Islet precursor cell (in vitro differentiated cells): ENCODE measurements at places on chromosomes 5 and 9.

GRCh38 chr9:37540634-37541033 lies 35.5 kb downstream of the FBXO10 start:
- DNase-seq = no peak

GRCh38 chr5:177260961-177261360 lies 42.6 kb downstream of the RAB24 start:
- DNase-seq = no peak

GRCh38 chr5:126446498-126447224 lies 23.5 kb downstream of the GRAMD2B start:
- DNase-seq = no peak

DNA sequence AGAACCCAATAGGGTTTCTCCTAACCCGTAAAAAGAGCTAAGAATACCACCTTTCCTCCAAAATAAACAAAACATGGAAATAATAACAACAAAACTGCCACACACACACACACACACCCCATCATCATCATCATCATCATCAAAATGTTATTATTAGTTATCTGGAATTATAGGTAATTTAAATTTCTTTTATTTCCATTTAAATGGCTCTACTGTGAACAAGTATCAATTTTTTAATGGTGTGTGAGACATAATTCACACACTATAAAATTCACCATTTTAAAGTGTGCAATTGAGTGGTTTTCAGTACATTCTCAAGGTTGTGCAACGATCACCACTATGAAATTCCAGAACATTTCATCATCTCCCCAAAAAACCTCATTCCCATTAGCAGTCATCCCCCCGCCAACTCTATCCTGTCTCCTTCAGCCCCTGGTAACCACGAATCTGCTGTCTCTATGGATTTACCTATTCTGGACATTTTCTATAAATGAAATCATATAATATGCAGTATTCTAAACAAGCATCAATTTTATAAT lies 172.7 kb downstream of the ROR2 start:
- DNase-seq = no peak

GRCh38 chr5:60177596-60177995 lies 284.1 kb upstream of the PDE4D start:
- DNase-seq = no peak

DNA sequence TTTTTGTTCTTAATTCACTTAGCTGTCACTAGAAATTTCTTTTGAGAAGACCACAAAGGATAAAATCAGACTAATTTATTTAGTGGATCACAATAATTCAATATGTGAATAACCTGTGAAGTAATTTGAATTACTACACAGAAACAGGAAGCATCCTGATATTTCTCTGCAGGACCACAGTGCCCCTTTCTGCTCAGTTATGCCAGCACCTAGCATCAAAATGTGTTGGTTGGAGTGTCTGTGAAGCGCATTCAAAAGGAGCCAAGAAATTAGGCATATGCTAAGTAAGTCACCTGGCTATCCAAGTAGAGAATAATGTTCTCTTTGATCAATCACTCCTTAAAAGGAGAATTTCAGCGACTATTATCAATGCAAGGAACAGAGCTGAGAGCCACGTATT lies 187.5 kb downstream of the SLC12A2 start:
- no peak for DNase-seq

GRCh38 chr5:154038261-154038706 lies 426 bp downstream of the FAM114A2 start:
- DNase-seq = no peak

DNA sequence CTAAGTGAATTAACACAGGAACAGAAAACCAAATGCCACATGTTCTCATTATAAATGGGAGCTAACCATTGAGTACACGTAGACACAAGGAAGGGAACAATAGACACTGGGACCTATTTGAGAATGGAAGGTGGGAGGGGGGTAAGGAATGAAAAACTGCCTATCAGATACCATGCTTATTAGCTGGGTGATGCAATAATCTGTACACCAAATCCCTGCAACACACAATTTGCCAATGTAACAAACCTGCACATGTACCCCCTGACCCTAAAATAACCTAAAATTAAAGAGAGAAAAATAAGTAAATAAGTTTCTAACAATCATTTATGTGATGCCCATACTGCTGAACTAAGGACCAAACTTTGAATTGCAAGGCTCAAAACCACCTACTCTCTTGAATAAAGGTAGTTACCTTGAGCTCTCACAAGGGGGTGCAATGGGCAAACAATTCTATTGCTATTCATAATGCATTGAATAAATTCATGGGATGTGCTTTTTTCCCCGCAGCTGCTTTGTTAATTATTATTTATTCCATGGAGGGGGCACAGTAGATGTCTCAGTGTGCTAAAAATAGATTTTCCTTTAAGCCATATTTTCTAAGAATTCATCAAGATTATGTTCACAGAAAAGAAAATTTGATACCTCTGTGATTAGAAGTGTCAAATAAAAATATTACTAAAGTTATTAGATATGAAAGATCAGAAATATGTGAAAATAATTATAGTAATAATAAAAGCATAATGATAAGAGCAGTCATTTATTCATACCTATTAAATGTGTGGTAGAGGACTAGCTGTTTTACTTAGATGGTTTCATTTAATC lies 76.2 kb upstream of the PTPN3 start:
- no peak for DNase-seq

DNA sequence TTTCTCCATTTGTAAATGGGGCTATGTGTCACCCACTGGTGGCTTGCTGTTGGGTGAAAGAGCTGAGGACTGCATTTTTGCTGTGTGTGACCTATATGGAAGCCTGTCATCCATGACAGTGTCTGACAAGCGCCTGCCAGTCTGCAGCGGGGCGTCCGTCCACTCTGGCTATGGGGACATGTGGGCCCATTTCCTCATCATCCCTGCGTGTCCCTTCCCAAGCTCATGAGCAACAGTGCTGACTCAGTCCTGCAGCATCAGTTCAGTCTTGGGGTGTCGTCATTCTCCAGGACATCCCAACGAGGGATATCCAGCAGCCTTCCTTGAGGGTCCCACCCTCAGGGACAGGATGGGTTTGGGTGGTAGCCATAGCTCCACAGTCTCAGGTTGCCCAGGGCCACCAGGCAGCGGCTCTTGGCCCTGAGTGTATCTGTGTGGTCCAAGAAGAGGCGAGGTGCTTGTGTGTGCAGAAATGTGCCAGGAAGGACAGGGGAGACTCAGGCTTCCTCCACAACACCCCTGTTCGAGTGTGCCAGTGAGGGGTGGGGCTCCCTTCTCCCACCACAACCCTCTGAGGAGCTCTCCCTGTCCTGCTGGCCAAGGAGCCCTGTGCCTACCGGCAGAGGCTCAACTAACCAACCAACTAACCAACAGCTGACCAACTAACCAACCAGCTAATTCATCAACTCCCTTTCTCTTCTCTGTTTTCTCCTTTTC lies 2.1 kb downstream of the FGD3 start:
- DNase-seq = no peak

DNA sequence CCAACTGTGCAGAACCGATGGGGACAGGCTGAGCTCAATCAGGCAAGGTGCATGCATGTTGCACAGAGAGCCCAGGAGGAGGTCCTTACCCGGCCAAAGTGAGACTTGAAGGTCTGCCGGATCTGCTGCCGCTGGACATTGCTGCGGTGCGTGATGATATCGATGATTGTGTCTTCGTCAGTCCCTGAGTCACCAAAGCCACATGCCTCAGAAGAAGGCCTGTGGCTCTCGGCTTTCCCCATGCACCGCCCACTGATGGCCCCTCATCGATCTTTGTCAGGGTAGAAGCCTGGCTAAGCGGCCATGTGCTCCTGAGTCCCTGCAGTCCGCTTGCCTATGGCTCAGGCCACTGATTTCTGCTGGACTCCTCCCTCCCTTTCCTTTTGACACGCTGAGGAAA lies 34.8 kb downstream of the ANXA6 start:
- DNase-seq = no peak

- DNase-seq = no peak
Measured at GRCh38 chr9:127792417-127793031, 6.7 kb downstream of the CDK9 start.

- DNase-seq = peak; percentile 94
Measured at GRCh38 chr5:95842854-95843544, 20.5 kb upstream of the GLRX start.

DNA sequence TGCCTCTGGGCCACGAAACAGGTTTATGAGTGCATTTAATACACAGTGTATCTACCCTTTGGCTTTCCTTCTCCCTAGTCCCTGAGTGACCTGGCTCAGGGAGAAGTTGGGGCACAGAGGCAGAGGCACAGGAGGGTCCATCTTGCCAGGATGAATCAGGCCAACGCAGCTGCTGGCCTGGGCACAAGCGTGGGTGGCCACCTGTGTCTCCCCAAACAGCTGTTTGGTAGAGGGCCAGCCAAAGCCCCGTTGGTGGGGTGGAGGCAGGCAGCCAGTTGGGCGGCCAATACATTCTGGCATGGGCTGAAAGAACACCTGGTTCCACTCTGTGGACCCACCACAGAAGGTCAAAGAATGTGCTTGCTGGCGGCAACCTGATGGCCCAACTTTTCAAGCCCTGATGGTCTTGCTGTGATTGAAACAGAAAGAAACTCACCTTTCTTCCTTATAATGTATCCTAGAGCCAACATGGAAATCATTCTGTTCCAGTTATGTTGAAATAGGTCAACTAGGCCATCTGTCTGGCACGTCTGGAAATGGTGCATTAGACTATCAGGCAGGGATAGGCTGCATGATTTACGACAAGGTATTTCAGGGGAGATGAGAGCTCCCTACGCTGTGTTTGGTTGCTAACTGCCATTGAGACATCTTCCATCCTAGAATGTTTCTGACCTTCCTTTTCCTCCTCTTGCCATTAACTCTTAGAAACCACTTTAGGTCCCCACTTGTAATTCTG lies 337.4 kb downstream of the ADAMTS6 start:
- no peak for DNase-seq
